Stimulated activated CD4-positive, alpha-beta T cell treated with anti-CD3 and anti-CD28 coated beads, Interleukin-15, amount 100 ng/mL, for 24 hours (primary cell): ENCODE measurements at places on chromosomes 7 and 10.

- no peak for DNase-seq
These were observed 52.6 kb downstream of the BICC1 start for GRCh38 chr10:58565271-58565670.

GRCh38 chr10:3834404-3834803 lies 49.4 kb upstream of the KLF6 start:
- DNase-seq: no peak

- no peak for DNase-seq
These were observed 138.1 kb upstream of the EFCAB10 start for GRCh38 chr7:105719395-105719794.

- no peak for DNase-seq
These were observed 171.3 kb upstream of the HPS1 start for GRCh38 chr10:98617906-98618520.

- no peak for DNase-seq
These were observed 86.6 kb downstream of the BTAF1 start for GRCh38 chr10:92010047-92010735.
